AG08395 (cell line): ENCODE measurements at places on chromosomes 3 and 15.

- peak; percentile 4 for DNase-seq
Observed at GRCh38 chr3:104873331-104873730, 493.4 kb upstream of the ALCAM start.

- DNase-seq = no peak
Observed at GRCh38 chr15:44782516-44782915, 46.2 kb downstream of the TRIM69 start.

- DNase-seq = peak; percentile 12
Observed at GRCh38 chr3:105752791-105753415, 115.9 kb downstream of the CBLB start.

DNA sequence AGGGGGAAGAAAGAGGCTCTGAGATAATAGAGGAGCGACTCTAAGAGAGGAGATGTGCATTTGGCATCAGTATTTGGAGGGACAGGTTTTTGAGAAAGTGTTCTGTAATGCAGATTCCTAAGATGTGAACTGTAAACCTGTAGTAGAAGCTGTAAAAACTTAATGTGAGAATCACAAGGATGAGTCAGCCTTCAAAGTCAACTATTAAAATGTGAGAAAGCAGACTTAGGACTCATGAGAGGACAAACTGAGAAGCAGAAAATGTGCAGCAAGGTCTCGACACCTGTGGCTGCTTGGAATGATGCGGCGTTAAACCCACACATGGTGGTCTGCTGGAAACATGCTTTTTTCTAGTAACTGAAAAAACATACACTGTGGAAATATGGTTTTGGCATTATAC, 36.0 kb downstream of the USP13 start:
- peak; percentile 33 for DNase-seq

DNA sequence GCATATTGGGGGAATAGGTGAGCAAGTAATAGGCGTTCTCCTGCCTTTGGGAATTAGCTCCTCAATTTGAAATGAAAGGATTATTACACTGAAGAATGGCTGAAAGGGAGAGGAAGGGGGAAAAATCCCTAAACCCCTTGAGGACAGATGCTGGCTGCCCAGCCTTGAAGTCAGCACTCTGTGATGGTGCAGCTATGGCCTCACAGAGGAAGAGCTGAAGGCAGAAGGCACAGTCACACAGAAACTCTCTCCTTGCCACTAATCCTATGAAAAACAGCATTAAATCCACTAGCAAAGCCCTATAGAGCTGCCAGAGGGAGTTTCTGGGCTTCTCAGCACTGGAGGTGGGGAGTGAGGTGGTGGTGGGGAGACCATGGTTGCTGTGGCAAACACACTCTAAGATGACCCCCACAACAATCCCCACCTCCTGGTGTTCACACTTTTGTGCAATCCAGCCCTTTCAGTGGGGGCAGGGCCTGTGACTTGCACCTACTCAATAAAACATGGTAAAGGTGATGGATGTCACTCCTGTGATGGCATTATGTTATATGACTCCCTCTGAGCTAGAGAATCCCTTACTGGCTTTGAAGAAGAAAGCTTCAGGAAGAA, 101.2 kb downstream of the RFTN1 start:
- DNase-seq = no peak

DNA sequence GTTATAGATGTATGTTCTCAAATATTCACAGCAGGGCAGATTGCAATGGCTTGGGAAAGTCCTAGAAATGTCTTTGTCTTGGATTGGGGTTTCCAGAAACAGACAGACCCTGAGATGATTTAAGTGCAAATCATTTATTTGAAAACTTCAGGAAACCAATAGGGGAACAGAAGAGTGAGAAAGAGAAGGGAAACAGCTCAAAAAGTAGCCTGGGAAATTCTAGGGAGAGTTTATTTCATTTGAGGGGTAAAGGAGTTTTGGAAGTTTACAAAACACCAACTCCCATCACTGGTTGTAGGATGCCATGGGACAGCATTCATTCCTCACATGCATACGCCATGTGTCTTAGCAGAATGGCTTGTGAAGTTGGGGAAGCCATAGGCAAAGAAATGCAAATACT, 32.3 kb upstream of the PTX3 start:
- DNase-seq = no peak

DNA sequence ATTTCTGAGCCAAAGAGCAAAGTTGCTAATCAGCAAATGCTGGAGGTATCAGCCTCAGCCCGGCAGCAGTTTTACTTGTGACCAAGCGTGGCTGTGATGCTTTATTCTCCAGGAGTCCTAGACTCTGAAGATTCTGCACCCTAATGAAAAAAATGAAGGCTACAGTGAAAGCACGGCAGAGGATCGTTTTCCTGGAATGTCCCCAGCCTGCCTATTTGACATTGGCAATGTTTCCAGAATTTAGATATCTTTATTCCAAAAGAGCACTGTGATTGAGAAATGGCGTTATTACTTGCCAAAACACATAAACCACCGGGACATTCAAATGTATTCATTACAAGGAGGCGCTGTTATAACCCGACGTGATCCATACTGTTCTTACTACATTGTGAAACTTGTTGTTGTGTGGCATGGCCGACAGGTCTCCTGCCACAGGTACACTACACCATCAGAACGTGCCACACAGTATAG, 263.8 kb downstream of the SLCO3A1 start:
- peak; percentile 10 for DNase-seq

- DNase-seq = peak; percentile 28
Observed at GRCh38 chr3:72018343-72018984, 233.5 kb upstream of the PROK2 start.

GRCh38 chr3:133169331-133170068, 131.3 kb downstream of the TMEM108 start:
- DNase-seq = no peak

GRCh38 chr3:64382153-64382552, 156.9 kb upstream of the PRICKLE2 start:
- DNase-seq = no peak

GRCh38 chr15:48945386-48945785, 18.3 kb downstream of the SHC4 start:
- DNase-seq = no peak

DNA sequence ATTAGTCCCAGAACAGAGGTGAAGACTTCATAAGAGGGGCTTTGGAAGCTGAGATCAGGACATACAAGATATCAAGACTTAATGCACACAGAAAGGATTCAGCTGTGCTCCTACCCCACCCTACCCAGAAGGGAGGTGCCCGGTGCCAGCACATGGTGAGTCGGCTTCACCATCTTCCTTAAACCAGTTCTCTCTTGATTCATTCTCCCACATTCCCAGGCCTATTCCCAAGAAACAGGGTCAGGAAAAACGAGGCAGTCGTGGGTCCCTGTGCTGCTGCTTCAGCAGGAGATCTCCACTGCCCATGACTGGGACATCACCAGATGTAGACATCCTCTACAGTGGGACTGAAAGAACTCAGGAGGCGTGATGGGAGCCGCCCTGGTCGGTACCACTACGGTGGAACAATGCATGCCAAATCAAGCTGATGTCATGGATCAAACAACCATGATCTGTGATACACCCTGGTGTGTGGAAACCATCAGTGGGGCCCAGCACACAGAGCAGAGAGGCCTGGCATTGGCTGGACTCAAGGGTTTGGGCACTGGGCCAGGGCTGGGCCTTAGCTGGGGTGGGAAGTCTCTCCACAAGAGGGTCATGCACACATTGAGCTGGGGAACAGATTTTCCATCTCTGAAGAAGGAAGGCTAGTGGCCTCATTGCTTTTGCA, 41.9 kb downstream of the CCDC12 start:
- DNase-seq = peak; percentile 45

DNA sequence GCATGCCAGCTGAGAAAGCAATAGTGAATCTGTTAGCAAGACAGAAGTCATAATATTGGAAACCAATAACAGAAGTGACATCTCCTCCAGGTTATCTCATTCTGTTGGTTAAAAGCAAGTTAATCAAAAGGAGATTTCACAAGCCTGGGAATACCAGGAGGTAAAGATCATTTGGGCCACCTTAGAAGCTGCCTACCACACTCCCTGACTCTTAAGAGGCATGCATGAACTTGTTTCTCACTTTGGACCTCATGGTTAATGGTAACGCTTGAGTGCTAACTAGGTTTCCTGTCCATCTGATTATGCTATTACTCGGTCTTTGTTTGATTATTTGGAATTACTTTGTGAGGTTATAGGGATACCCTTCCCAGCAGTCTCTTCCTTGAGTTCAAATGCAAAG, 650.8 kb upstream of the SGO1 start:
- no peak for DNase-seq

DNA sequence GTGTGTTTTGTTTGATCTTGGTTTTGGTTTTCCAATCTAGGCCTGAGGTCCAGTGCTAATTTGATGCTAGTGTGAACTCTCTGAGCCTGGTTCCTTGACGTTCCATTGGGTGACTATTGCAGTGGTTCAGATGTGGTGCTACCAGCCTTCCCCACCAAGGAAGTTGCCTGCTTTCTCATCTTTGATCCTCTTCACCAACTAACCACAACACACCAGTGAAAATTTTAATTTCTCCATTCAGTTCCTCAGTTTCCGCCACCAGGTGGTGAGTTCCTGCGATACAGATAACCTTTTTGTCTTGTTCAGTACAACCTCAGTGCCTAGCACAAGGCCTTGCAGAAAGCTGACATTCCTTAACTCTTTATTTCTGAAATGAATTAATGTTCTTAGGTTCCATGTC, 337.4 kb upstream of the TPRG1 start:
- DNase-seq = no peak

DNA sequence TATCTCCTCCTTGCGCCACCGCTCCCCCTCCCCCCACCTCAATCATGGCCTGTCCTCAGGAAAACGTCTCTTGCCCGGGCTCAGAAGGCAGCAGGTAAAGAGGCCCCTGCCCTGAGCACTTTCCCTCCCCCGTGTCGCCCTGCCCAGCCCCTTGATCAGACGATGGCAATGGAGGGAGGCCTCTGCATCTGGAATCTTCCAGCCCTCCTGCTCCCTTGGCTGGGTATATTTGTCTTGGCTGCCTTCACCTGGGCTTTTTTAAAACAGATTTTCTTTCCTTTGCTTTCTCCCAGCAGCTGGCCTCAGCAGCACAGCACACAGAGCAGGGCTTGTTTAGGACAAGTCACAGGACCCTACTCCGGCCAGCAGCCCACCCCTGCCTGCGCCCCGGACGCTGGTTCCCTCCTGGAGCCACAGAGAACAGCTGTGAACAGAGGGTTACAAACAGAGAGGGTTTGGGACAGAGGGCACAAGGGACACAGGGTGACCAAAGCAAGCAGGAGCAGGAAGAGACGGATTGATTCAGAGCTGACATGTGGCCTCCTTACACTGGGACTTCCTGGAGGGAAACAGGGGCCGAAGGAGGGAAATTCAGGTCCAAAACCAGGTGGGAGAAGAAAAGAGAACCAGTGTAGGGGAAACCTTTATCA, 78.7 kb downstream of the ISG20 start:
- DNase-seq = no peak

DNA sequence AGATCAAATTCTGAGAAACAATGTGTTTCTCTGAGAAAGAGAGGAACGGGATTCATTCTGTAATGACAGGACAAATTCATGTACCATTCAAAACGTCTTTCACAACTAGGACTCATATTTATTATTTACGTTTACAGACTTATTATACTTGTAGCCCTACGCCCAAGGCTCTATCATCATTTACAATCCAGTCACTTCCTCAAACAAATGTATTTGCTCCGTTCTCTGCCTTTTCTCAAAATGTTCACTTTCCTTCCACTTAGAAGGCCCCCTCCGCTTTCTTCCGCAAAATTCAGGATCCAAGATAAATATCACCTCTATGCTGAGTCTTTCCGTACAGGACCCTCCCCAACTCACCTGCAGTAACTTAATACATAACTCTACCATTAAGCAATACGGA, 745 bp downstream of the RSL24D1 start:
- DNase-seq = no peak

DNA sequence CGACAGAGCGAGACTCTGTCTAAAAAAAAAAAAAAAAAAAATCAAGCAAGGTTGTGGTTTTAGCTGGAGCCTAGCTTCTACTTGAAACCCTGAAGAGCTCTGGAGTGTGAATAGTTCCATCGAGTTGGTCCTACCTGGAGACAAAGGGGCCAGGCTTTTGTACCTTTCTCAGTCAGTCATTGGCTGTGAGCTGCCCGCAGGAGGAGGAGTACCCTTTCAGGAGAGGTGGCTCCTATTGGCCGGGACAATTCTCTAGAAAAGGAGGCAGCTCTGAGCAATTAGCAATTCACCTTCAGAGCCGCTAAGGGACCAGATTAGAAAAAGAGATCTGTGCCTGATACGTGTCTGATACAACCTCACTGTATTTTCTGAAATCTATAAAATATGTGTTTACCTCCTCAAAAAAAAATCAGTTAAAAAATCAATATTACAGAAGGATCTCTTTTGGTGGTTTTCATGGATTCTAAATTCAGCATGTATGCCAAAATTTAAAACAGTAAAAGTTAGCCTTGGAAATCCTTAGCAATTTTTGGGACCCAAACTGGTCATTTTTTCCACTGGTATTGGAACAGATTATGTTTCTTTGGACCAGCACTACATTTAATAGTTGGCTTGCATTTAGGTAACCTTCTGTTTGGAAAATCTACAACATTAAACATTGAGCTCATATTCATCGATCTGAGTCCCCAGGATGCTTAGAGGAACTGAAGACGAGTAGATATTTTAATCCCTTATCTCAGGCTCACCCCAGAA, 29.7 kb upstream of the PDCD6IP start:
- no peak for DNase-seq

DNA sequence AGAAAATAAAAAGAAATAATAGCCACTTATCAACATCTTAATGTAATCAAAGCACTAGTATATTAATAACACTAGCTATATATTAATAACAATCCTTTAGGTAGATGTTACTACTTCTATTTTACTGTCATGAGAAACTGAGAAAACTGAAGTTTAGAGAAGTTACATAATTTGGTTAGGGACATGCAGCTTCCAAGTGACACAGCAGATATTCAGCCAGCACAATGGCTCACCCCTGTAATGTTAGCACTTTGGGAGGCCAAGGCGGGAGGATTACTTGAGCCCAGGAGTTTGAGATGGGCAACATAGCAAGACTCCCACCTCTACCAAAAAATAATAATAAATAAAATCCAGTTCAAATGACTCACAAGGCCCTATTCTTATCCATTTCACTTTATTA, 1.9 kb upstream of the UBR1 start:
- no peak for DNase-seq

- DNase-seq = no peak
Observed at GRCh38 chr3:42717306-42717705, 14.7 kb upstream of the HHATL start.

DNA sequence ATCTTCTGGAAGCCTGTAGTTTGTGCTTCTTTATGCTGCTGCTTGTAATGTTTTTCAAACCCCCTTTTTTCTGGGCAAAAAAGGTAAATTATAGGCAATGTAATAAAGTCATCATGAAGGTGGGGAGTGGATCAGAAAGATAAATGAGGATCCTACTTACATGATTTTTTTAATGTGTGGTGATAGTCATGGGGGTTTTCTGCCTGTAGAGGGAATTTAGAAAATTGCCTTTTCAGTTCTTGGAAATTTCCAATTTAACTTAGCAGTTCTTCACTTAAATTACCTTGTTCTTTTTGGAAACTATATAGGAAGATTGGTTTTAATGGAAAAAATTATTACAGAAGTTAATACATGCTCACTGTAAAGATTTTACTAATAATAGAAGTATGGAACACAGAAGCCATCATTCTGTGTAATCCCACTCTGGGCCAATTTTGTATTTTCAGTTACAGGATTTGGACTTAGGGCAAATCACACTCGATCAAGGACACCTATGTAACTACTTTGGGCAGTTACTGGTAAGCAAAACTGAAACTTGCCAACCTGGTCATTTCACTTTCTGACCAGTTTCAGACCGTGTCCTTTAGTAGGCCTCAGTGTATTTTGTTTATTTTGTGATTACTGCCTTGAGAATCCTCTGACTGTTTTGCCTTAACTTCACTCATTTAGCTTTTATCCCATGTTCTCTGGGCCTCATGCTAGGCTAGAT, 10.5 kb upstream of the SCAANT1 start:
- DNase-seq = no peak
